Gastroesophageal sphincter (tissue), 4 donors: ENCODE measurements at places on chromosomes 5 and 9. TPM values are rescaled to one million over a fixed set of nuclear protein-coding genes. Genes with fewer than 3 reads are reported as not detected.

GRCh38 chr9:85941622-85941940 lies 635 bp downstream of the NAA35 start:
- no peak for ATAC-seq

GRCh38 chr9:136805207-136805740 lies 2.5 kb upstream of the RABL6 start:
- no peak for ATAC-seq

GRCh38 chr5:5985332-5985731 lies 393.0 kb downstream of the MED10 start:
- no peak for ATAC-seq

DNA sequence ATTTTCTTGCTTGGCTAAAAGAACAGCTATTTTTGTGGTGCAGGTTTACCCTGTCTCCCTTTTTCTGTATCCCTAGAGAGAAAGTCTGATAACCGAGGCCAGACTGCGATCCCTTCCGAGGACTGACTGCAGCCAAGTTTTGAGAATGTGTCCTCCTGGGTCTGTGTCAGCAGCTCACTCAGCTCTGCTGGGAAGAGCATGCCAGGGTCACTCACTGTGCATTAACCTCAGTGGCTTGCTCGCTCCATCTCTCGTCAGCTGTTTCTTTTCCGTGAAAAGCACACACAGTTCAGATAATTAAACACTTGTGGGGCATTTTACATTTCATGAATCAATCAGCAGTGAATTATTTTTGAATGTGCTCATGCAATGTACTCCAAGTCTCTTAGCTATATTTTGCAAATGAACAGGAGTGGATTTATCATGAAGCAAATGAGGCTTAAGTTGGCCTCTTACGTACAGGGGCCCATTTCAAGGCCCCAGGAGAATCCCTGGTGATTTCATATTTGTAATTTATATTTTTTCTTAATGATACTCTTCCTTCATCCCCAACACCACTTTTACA lies 252.1 kb downstream of the SMARCA2 start:
- peak; percentile 43 for ATAC-seq

- no peak for ATAC-seq
Measured at GRCh38 chr5:136182618-136183017, 10.3 kb downstream of the SMIM32 start.

DNA sequence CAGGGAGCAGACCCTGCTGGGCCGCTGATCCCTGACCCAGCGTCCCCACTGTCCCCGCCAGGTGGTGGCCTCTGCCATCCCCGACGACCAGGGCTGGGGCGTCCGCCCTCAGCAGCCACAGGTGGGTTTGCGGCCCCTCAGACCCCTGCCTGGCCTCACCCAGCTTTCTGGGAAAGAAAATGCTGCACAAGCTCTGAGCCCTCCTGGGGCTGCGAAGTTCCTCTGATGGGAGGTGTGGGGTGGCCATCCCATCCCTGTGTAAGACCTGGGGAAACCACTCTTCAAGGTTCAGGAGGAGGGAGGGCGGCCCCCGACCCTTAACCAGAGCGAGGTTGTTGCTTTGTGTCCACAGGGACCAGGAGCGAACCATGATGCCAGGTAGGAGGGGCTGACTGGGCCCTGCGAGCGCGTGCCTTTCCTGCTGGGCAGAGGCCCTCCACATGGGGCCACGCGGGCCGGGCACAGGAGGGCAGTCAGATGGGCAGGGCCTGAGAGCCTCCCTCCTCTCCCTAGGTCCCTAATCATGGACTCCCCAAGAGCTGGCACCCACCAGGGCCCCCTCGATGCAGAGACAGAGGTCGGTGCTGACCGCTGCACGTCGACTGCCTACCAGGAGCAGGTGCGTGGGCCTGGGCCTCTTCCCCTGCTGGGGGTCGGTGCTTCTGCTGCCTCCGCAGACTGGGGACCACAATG lies 7.7 kb downstream of the NOXA1 start:
- no peak for ATAC-seq

DNA sequence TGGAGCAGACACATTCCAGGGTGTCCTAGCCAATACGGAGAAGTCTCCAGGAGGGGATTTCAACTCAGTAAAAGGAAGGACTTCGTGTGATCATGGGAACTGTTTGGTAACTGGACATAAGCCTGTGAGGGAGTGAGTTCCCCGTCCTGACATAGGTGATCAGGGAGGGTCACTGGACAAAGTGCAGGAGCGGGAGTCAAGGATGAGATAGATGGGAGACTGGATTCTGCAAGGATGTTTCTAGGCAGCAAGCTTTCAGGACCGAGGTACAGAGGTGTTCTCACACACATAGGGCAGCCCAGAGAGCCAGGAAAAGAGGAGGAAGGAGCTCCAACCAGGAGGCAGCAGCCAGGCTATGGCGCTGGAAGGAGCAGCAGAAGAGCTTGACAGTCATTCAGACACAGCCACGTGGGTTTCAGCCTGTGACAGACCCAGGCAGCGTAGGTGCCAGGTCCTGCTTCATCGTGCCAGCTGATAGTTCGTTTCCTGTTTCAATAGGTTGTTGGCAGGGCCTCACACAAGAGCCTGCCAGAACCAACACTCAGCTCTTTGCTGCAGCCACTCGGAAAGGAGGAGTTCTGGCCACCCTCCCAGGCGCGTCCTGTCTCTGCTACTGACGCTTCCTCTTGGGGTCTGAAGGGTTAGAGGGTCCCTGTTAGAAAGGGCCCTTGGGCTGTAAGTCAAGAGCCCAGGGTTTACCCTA lies 84.1 kb downstream of the AMBP start:
- ATAC-seq, result peak; percentile 49

GRCh38 chr9:137303893-137304382 lies 1.9 kb upstream of the NRARP start:
- ATAC-seq, result no peak

DNA sequence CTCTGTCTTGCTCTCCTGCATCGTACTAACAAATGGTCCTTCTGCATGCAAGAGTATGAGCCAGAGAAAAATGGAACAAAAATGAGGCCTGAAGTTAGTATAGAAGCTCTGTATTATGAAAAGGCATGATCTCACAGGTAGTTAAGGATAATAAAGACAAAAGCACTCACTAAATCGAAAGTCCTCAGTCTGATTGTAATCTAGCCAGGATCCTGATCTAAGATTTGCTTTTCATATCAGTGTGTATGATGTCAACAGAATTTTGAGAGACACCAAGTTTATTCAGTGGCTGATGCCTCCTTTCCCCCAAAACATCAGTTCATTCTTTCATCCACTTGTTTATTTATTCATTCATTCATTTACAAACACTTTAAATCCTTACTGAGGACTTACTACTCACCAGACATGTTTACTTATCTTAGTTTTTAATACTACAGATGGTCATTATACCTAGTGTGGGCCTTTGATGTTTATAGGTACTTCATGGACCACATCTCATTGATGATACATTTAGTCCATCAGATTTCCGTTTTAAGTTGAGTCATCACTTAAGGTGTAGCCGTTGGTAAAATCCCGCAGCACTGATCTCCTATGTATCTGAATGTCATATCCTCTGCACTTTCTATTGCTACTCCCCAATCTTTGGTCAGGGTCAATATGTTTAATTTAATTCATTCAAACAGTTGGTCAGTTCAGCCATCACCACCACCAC lies 105.2 kb upstream of the DHFR start:
- no peak for ATAC-seq

GRCh38 chr5:118015511-118015910 lies 972.8 kb downstream of the DTWD2 start:
- ATAC-seq, result no peak

GRCh38 chr5:143319437-143320227 lies 83.9 kb downstream of the NR3C1 start:
- ATAC-seq, result no peak

- ATAC-seq, result peak; percentile 57
Measured at GRCh38 chr5:137815202-137815990, 52.3 kb upstream of the MYOT start.

- no peak for ATAC-seq
Measured at GRCh38 chr5:126003309-126003708, 419.9 kb upstream of the GRAMD2B start.

- no peak for ATAC-seq
Measured at GRCh38 chr5:102596113-102596512, 97.3 kb upstream of the SLCO6A1 start.

- no peak for ATAC-seq
Measured at GRCh38 chr9:1839909-1840308, 175.2 kb upstream of the SMARCA2 start.

DNA sequence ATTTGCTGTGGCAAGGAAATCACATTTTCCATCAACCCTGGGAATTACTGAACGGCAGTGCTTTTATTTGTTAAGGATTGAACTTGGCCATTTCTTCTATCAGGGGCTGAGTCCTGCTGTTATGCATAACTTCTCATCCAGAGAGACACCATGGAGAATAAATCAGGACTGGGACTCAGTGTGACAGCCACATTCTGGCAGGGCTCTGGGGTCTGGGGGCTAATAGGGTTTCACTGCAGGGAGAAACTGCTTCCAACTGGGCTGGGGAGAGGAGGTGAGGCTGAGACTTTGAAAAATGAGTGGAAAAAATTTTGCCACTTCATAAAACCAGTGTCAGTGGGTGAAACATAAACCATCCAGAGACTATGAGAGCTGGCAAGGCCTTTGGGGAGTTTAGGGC lies 95.7 kb upstream of the ALDH1B1 start:
- ATAC-seq, result no peak

GRCh38 chr9:6549106-6549800 lies 96.3 kb downstream of the GLDC start:
- ATAC-seq, result no peak

- ATAC-seq, result no peak
Measured at GRCh38 chr5:7794311-7794710, 56.6 kb downstream of the CFAP90 start.

GRCh38 chr5:105428451-105429380 lies 1866.1 kb upstream of the NUDT12 start:
- no peak for ATAC-seq

The IRX2 gene
- 0.81 TPM for total RNA-seq

The CCDC152 gene
- 0.16 TPM for total RNA-seq

The FOXD4L4 gene
- not detected for total RNA-seq

The ORM2 gene
- not detected for total RNA-seq

The SLC27A6 gene
- total RNA-seq, result 24.0 TPM

The DDX4 gene
- total RNA-seq, result not detected

The MIER3 gene
- 27.2 TPM for total RNA-seq

The FYB1 gene
- total RNA-seq, result 2.5 TPM

The BASP1 gene
- total RNA-seq, result 12.9 TPM

The BNIP1 gene
- 6.1 TPM for total RNA-seq

The SH3RF2 gene
- total RNA-seq, result 1.0 TPM

The PTGDS gene
- 11.4 TPM for total RNA-seq

The OMD gene
- 18.2 TPM for total RNA-seq

The OR13D1 gene
- total RNA-seq, result not detected

The MAN1B1 gene
- 30.2 TPM for total RNA-seq

The RAB3C gene
- 0.16 TPM for total RNA-seq

The FAM221B gene
- total RNA-seq, result not detected
